ENCODE measurements at places on chromosomes 16 and 17.

DNA sequence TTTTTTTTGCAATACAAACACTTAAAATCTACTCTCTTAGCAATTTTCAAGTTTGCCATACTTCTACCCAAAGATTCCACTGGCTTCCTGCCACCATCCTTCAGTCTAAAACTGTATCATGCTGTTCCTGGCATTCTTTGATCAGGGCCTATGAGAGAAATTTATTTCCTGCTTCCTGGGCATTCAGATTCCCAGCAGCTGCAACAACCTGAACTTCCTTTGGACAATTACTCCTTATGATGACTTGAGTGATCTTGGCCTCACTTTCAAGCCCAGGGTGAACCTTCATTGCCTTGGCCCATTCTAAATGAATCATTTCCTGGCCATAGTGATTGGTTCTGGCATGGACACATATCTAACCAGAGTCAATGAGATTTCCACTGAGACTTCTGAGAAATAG lies 18.0 kb upstream of the MON1B start:
- no peak for DNase-seq

DNA sequence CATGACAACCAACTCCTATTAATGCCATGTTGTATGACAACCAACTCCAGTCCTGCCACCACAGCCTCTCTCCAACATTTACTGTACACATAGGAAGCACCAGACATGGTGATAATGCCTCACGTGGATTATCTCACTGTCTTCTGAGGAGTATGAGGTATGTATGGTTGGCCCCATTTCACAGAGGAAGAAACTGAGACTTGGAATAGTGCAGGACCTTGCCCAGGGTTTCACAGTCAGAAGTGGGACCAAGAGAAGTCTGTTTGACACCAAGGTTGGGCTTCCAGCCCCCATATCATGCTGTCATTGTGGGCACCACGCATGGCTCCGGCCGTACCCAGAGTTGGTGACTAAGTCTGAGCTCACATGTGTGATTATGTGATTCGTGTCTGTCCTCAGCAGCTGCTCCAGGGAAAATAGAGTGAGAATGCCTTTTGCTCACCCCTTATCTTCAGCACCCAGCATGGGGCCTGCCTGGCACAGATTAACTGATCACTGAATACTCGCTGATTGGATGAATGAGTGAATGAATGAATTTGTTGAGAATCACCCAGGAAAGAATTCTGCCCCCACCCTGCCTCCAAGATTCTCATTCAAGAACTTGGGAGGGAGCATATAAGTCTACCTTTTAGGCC lies 204.1 kb upstream of the NLRP1 start:
- DNase-seq = no peak

DNA sequence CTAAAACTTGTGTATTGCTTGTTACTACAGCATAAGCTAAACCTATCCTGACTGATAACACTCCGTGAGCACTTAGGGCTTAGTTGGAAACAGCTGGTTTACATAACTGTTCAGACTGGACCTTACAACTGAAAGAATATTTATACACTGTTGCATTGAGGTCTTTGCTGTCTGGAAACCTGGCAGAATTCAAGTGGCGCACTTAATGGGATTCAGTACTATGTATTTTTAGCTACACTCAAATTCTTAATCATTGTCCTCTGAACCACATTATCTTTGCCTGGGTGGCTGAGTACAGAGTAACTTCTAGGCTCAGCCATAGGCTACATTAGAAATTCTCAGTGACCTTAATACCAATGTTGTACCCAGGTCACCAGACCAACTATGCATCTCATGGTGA lies 172.9 kb downstream of the PMP22 start:
- DNase-seq = no peak

- DNase-seq = no peak
Observed at GRCh38 chr16:66212428-66212827, 154.1 kb upstream of the CDH5 start.

DNA sequence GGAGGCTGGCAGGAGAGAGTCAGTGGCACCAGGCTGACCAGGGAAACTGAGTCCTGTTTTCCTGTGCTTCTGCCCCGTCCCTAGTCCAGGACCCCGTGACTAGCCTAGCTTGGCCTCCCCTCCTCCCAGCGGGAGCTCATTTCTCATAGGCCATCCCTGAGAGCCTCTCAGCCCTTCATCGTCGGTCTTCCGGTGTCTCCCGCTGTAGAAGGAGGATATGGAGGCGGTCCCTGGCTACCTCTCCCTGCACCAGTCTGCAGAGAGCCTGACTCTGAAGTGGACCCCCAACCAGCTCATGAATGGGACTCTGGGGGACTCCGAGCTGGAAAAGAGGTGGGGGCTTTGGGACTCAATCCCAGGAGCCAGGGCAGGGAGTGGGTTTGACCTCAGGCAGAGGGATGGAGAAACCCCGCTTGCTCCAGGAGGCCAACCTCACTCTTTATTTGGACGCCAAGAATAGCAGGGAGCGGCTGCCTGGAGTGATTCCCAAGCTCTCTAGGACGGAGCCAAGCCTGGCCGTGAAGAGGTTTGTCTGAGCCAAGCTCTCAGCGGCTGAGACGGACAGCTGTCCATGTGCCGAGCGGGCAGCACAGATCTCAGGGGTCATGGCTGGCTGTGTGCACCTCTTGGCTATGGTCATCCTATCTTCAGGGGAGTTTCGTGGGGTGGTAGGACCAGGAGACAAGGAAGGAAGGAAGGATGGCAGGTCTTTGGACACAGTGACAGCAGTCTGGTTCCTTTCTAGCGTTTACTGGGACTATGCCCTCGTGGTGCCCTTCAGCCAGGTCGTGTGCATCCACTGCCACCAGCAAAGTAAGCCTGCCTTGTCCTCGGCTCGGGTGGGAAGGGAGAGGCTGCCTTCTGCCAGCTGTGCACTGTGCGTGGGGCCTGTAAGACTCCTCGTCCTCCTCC lies 26.8 kb downstream of the SGSM2 start:
- no peak for DNase-seq

GRCh38 chr17:80219763-80220053 lies 425 bp downstream of the SGSH start:
- no peak for DNase-seq

GRCh38 chr17:41775394-41776226 lies 10.9 kb downstream of the JUP start:
- DNase-seq = no peak
